ENCODE measurements at places on chromosomes 13 and 19. TPM values are rescaled to one million over a fixed set of nuclear protein-coding genes. Genes with fewer than 3 reads are reported as not detected.

Gene THSD1
- 14.1 TPM for total RNA-seq

Gene APOC4
- not detected for total RNA-seq

Gene KL
- 0.11 TPM for total RNA-seq

Gene PSG6
- not detected for total RNA-seq

Gene EPS8L1
- 1.8 TPM for total RNA-seq

Gene HSPBP1
- 45.6 TPM for total RNA-seq

Gene TNNT1
- 4.1 TPM for total RNA-seq

Gene SYDE1
- total RNA-seq = 25.1 TPM

Gene TNFSF9
- not detected for total RNA-seq

Gene PCDH17
- total RNA-seq = not detected

Gene ZGLP1
- total RNA-seq = 0.22 TPM

Gene SELENOV
- total RNA-seq = not detected

Gene SLITRK5
- under 0.01 TPM for total RNA-seq

Gene CYP2A6
- not detected for total RNA-seq

Gene NCAN
- under 0.01 TPM for total RNA-seq

Gene IZUMO2
- total RNA-seq = not detected

Gene ZNF835
- total RNA-seq = 0.44 TPM

Gene CYSLTR2
- not detected for total RNA-seq

Gene APOC1
- 1.4 TPM for total RNA-seq

Gene KANK2
- total RNA-seq = 403 TPM

Gene KLF2
- 2.0 TPM for total RNA-seq

Gene CATSPERD
- total RNA-seq = not detected

Gene NDUFS7
- 72.2 TPM for total RNA-seq

Gene CGB2
- not detected for total RNA-seq
